ENCODE measurements at places on chromosomes 7 and 10.

DNA sequence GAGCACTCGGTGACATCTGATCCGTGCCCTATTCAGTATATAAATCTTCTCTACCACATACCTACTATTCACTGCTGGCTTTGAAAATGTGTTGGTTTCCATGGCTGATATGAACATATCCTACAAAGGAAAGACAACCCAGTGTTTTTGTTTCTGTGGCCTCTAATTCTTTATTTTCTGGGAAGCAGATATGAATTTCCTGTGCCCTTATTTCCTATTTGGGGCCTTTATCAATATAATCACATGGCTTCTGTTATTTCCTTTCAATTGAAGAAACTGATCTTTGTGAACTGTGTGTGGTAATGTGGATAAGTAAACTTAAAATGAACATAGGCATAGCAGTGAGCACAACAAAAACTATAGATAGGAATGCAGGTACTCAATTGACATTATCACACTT, 10.6 kb downstream of the CCNJ start:
- no peak for DNase-seq

- no peak for DNase-seq
Observed at GRCh38 chr10:131795761-131796160, 105.0 kb upstream of the PPP2R2D start.

GRCh38 chr7:151315038-151315655, 26.5 kb upstream of the NUB1 start:
- peak; percentile 51 for DNase-seq

DNA sequence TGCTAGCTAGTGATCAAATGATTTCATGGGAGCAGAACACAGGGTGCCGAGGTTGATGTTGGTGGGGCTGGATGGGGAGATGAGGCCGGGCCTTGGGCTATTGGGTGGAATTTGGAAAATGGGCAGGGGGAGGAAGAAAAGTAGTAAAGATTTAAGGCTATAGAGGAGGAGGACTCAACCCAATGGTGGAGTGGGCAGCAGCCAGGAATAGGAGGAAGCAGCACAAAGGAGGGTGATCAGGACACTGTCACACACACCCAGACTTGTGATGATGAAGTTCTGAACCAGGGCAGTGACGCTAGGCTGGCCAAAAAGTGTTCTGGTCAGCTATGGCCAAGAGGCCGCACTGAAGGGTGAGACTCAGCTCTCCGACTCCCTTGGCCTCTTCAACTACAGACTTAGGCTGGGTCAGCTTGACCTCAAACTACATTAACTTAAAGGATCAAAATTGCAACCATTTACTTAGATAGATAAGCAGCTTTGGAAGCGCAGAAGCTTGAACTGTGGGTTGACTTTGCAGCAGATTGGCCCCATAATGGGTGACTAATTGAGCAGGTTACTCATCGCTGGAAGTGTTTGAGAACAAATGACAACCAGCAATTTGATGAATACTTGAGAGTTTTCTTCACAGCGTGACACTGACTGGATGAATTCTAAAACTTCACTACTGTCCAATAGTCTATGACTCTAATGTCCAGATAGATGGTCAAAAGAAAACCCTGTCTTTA, 29.4 kb upstream of the GPR26 start:
- no peak for DNase-seq

GRCh38 chr7:27510541-27510940, 152.1 kb downstream of the HIBADH start:
- DNase-seq: no peak

DNA sequence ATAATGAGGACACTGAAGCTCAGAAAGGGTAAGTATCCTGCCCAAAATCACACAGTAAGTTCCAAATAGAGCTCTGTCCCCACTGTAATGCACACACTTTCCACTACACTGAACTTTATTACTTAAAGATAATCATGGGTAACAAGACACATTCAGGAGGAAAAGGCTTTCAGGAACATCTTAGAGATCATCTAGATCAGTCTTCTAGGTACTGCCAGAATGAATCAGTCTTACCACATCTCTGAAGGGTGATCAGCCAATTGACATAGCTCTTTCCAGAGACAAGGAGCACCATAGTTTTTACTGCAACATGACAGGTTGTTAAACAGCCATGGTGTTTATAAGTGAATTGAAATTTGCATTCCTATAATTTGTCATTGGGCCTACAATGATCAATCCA, 5.4 kb upstream of the HERPUD2 start:
- no peak for DNase-seq

DNA sequence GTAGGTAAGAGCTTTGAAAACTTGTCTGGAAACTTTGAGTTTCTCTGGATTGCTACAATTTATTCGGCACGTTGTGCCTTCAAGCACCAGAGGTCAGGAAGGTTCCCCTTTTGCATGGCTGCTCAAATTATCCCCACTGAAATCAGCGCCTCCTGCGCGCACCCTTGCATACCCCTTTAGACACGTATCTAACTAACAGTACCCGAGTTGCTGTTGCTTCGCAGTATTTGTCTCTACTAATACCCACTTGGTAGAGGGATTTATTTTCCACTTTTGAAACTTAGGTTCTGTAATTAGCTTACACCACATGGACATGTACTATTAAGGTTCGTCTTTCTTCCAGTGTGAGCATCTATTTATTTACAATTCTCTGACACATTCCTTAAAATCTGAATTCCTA, 1.6 kb downstream of the MEOX2 start:
- peak; percentile 50 for DNase-seq

DNA sequence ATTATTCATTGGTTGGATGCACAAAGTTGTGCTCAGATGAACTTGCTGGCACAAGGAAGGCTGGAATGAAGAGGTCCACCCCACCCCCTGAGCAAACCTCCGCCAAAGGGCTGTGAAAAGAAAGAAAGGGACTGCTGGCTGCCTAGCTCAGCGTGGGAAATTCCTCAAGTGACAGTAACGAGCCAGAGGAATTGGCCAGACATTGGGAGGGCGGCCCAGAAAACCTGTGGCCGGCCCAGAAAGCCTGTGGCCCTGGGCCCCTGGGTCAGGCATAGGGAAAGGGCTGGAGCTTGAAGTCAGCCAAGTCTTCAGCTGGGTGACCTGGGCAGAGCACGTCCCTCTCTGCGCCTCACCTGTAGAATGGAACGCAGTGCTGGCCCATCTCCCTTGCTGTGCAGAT, 30.6 kb upstream of the CTBP2 start:
- DNase-seq: no peak
